HT-29 (cell line): ENCODE measurements at places on chromosomes 7 and 10. TPM values are rescaled to one million over a fixed set of nuclear protein-coding genes. Genes with fewer than 3 reads are reported as not detected.
A peak's percentile ranks its signal among the peaks of the same experiment; 100 is the strongest.

PLXNA4 gene
- total RNA-seq, result not detected in 2 replicates

LRRC18 gene
- total RNA-seq, result not detected in 2 replicates

PON1 gene
- 0.78 and 1.2 TPM in 2 replicates for total RNA-seq

METTL27 gene
- total RNA-seq, result 7.3 and 9.8 TPM in 2 replicates

SH3PXD2A gene
- total RNA-seq, result 2.7 and 3.0 TPM in 2 replicates

SLC26A5 gene
- not detected in 2 replicates for total RNA-seq

HOXA11 gene
- 67.7 and 74.3 TPM in 2 replicates for total RNA-seq

EFCAB10 gene
- total RNA-seq, result not detected in 2 replicates

UCMA gene
- not detected in 2 replicates for total RNA-seq

GIMAP7 gene
- not detected in 2 replicates for total RNA-seq

EBLN1 gene
- total RNA-seq, result not detected in 2 replicates

DNA sequence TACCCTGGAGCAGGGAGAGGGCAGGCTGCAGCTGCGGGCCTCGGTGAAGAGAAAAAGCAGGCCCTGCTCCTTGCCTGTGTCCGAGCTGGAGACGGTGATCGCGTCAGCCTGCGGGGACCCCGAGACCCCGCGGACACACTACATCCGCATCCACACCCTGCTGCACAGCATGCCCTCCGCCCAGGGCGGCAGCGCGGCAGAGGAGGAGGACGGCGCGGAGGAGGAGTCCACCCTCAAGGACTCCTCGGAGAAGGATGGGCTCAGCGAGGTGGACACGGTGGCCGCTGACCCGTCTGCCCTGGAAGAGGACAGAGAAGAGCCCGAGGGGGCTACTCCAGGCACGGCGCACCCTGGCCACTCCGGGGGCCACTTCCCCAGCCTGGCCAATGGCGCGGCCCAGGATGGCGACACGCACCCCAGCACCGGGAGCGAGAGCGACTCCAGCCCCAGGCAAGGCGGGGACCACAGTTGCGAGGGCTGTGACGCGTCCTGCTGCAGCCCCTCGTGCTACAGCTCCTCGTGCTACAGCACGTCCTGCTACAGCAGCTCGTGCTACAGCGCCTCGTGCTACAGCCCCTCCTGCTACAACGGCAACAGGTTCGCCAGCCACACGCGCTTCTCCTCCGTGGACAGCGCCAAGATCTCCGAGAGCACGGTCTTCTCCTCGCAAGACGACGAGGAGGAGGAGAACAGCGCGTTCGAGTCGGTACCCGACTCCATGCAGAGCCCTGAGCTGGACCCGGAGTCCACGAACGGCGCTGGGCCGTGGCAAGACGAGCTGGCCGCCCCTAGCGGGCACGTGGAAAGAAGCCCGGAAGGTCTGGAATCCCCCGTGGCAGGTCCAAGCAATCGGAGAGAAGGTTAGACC lies 138.0 kb upstream of the STK17A start:
- DNase-seq, result no peak

- DNase-seq, result no peak
Observed at GRCh38 chr10:69014171-69014570, 25.6 kb downstream of the KIFBP start.

DNA sequence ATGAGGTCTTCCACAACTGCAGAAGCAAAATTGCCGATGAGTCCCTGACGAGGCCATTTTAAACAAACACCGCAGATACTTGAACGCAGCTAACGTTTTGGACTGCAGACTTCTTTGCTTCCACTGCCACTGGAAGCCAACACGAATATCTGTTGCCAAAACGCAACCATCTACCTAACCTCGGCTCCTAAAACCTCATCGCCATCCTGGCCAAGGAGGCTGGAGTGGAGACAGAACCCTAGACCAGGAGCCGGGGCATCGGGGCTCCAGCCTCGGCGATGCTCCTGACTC lies 493 bp downstream of the WDR91 start:
- no peak for DNase-seq

GRCh38 chr7:91993976-91994375 lies 53.3 kb downstream of the AKAP9 start:
- DNase-seq, result no peak

GRCh38 chr10:90437452-90437851 lies 420.4 kb downstream of the HTR7 start:
- no peak for DNase-seq

DNA sequence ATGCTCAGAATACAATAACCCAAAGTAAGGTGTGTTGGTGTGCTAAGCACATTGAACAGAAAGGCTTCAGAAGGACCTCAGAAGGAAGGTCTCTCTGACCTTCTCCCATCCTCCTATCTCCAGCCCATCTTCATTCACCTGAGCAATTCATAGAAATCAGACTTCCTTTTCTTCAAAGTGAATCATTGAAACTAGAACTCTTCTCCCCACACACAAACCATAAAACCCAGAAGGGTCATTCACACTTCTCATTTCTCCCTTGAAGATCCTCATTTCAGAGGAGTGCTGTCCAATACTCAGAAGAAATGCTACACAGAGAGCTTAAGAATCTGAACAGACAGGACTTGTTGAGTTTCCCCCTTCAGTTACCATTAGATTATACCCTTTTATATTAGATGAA lies 89.5 kb downstream of the VWDE start:
- DNase-seq, result no peak

GRCh38 chr7:50226669-50227068 lies 77.8 kb upstream of the IKZF1 start:
- DNase-seq, result no peak

DNA sequence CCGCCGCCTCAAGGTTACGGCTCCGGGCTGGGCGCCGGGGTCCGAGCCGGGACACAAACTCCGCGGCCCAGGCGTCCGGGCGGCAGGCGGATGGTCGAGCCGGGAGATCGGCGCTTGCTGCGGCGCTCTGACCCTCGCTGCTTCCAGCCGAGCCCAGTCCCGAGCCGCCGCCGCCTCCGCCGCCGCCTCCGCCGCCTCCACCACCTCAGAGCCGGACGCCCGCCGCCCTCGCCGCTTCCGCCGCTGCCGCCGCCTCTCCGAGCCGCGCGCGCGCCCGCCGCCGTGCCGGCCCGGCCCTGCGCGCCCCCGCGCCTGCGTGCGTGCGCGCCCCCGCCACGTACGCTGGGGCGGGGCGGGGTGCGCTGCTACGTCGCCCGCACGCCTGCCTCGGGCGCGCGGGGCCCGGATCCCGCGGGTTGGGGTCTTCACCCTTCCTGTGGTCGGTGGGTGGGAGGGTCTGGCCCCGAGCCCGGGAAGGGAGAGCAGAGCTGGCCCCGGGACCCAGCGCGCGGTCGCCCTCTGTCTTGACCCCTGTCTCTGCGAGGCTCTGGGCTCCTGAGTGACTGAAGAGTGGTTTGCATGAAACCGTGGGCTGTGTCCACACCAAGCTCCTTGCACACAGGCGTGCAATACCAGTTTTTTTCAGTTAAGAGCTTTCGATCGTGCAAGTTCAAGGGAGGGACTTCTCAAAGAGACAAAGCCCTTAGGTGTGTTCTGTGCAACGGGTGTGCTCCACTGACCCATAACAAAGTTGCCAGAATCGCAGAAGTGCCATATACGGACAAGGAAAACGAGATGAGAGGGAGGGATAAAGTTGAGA lies at the start of gene SMURF1:
Gene SMURF1 (minus strand): TSS at position 256 of the 820 bp plus-strand sequence. CDS start 328 bp downstream, outside the sequence.
- DNase-seq, result peak; percentile 64

DNA sequence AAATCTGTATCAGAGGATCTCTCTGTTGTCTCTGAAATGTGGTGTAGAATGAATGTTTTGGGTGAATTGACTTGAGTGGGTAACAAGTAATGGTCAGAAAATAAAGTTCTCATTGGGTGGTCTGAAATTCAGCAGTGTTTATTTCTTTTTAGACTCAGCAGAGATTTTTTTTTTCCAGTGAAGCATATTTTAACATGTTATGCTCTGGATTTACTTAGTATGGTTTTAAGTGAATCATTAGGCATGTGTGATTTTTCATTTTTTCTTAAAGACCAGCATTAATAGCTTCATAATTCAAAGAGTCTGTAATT lies 63.5 kb downstream of the REEP3 start:
- no peak for DNase-seq

DNA sequence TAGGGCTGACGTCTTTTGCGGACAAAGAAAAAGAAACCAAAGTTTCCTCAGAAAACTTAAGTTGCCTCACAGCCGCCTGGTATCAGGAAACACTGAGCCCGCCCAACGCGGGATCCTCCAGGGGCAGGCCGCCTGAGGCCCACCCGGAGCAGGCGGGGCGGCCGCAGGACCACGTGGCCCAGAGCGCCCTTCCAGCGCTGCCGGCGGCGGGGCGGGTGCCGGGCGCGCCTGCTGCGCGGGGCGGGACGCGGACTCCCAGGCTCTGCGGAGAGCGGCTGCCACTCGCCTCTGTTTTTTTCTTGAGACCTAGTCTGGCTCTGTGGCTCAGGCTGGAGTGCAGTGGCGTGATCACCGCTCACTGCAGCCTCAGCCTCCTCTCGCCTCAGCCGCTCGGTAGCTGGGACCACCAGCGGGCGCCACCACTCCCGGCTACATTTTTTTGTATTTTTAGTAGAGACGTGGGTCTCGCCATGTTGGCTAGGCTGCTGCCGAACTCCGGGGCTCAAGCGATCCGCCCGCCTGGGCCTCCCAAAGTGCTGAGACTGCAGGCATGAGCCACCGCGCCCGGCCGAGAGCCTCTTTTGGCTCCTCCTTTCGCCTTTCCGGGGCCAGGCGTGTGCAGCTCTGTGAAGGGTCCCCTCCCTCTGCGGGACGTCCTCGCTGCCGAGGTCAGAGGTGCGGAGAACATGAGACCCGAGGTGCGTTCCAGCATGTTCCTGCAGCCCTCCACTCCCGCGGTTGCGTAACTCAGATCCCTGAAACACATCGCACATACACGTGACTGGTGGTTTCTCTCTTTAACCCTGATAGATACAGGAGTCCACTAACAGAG lies 11.6 kb upstream of the HNRNPF start:
- DNase-seq, result peak; percentile 85

DNA sequence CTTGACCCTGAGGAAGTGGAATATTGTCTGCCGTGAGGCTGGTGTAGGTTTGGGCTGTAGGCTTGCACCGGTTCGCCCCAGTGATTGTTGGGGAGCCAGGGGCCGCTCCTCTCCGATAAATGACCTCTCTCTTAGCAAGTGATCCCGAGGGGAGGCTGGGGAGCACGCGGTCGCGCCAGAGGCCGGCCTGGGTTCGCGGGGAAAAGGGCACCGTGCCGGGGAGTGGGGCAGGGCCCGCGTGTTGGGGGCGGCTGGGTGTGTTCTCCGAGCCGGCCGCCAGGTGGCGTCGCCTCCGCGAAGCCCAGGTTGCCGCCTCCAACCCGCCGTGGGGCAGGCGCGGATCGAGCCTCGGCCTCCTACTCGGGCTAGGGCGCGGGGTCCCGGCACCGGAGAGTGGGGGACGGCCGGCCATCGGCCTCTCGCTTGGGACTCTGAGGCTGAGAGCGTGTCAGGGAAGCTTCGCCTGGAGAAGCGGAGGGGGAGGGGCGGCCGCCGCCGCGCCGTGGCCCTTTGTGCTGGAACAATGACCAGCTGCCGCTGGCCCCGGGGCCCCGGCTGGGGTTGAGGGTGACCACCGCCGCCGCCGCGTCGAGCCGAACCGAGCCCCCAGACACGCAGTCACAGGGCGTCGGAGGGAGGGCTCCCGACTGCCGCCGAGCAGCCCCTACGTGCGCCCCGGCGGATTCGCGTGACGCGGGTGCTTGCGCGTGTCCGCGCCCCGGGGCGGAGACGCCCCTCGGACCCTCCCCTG lies 442 bp upstream of the LZTS2 start:
- peak; percentile 81 for DNase-seq

DNA sequence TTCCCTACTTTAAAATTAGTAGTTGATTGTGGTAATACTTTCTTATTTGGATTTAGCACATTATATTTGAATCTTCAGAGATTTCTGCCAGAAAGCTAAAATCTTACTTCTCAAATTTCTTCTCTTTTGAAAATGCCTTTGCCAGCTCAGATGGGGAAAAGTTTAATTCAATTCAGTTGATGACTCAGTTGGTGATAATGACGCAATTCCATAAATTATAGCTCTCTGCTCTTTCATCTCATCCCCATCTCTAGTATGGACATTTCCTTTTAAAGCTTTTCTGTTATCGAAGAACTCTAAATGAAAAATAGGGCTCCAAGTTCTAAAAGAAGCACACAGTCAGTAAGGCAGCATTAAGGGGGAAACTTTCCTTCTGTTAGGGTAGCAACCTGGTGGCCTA lies 25.5 kb downstream of the RNLS start:
- DNase-seq, result no peak

GRCh38 chr7:117975476-117975875 lies 102.2 kb upstream of the CTTNBP2 start:
- DNase-seq, result no peak

DNA sequence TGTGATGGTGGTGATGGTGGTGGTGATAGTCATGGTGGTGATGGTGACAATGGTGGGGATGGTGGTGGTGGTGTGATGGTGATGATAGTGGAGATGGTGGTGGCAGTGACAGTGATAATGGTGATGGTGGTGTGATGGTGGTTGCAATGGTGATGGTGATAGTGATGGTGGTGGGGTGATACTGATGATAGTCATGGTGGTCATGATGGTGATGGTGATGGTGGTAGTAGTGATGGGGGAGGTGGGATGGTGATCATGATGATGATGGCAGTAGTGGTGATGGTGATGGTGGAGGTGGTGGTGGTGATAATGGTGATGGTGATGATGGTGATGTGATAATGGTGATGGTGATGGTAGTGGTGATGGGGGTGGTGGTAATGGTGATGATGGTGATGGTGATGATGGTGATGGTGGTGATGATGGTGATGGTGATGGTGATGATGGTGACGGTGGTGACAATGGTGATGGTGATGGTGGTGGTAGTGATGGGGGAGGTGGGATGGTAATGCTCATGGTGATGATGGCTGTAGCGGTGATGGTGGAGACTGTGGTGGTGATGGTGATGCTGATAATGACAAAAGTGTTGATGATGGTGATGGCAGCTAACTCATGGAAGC lies 4.7 kb upstream of the PWWP2B start:
- no peak for DNase-seq

DNA sequence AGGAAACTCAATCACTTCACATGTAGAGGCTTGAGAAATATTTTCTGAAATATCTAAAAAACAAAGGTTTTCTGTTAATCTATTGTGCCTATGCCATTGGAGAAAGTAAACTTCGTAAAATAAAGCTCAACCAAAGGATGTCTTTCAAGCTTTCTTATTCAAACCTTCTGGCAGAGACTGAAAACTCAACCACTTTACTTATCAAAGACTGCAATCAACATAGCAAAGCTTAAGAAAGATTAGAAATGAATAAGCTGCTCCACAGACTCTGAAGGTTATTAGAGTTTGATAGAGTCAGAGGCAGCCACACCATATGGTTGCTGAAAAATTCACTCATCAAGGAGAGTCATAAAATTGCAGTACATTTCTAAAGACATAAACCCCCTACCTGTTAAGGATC lies 245.8 kb upstream of the MEOX2 start:
- DNase-seq, result no peak

DNA sequence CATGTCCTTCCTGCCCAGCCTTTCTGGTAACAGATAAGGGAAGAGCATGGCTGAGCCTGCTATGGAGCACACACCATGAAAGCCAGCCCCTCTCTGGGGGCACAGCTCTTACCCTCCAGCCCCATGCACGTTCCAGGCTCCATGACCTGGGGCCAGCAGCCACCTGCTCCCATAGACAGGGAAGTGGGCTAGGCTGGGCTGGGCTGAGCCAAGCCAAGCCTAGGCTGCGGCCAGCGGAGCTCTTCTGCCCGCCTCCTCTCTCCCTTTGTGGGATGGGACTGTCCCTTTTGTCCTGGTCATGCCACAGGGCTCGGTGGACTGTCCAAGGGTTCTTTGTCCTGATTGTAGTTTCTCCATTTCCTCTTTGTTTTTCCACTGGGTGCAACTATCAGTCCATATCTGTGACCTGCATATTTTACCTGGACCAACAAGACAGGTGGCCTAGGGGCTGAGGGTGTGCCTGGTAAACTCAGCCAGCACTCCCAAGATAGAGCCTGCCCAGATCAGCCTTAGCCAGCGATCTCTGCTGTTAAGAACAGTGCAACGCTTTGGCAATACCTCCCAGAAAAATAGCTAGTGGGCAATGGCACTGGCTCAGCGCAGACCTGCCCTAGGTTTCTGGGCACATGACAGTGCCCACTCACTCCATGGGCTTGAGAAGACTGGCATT lies 97.2 kb upstream of the BTBD16 start:
- DNase-seq, result no peak
